ENCODE measurements at places on chromosomes 1 and 21.
A peak's percentile ranks its signal among the peaks of the same experiment; 100 is the strongest.

DNA sequence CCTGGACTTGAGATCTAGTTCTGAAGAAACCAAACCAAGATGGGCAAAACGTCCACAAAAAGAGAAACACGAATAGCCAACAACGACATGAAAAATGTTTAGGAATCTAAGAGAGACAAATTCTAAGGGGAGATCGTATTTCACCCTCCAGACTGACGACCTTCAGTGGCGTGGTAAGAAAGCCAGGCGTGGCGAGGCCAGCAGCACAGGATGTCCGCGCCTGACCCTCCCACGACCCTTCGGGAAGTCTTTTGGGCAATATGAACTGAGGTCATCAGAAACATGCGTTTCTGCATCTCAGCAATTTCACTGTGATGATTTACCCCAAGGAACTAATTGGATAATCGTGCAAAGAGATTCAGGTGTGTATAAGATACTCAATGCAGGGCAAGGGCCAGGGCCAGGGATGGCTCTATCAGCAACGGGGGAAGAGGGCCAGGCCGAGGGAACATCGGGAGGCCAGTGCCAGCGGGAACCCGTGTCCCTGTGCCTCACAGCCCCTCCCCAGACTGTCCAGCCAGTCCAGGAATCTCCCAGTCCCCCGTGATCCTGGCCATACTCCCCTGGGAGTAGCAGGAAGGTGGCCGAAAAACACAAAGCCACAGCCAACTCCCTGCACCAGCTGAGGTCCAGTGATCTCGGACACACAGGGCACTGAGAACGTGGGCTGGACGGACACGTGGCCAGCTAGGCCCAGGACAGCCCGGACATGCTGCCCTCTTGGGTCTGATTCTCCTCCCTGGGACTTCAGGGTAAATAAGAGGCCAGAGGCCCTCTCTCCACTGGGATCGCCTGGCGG lies 53.6 kb upstream of the ADARB1 start:
- DNase-seq, result no peak

DNA sequence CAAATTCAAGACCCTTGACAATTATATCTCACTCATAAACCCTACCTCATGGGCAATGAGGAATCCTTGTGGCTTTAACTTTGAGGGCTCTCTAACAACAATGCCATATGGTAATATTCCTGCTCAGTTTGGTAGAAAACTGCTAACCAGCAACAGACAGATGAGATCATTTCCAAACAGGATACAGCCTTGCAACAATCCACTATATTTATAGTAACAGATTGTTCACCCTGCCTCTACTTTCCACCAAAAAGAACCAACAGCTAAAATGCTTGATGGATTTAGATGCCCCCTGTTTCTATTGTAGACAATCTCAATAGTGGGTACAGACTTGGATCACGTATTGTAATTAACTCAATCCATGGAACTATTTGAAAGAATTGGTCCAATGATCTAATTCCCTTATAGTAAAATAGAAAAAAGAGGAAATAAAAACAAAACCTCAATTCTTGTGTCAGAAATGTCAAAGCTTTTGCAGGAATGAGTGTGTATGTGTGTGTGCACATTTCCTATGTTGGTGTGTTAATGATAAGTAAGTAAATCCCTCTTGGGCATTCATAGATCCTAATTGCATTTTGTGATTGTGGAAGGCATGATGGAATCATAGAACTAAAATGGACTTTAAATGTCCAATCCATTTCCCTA lies 100.0 kb upstream of the EDEM3 start:
- no peak for DNase-seq

- no peak for DNase-seq
These were observed 25.0 kb downstream of the PRDX6 start for GRCh38 chr1:173502104-173502503.

- DNase-seq, result no peak
These were observed 3.0 kb upstream of the PPIE start for GRCh38 chr1:39735731-39736130.

DNA sequence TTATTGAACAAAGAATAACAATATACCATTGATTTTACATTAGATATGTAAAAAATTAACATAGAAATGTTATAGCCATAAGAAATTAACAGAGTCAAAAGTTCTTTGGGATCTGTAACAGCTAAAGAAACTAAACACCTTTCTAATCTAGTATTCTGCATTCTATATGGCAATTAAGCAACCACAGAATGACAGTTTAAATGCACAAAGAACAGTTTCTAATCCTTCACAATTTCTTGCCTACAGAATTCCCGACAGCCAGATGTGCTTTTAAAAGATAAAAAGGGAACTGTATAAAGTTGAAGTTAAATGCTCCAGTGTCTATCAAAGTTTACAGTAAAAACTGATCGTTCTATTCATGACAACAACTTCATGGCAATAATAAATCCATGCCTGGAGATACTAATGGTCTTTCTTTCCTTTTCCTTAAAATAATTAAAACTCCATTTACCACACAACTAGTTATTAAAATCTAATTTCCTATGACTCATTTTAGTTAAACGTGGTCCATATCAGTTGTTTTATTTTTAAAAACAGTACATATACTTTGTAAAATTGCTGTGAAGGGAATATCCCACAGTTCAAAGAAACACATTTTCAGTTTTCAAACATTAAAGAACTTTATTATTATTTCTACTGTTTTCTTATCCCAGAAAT lies 110.2 kb downstream of the EIF4G3 start:
- no peak for DNase-seq

- peak; percentile 59 for DNase-seq
These were observed 684 bp downstream of the SLC2A1 start for GRCh38 chr1:42957880-42958487.

GRCh38 chr1:37498872-37499617 lies 15.5 kb downstream of the MEAF6 start:
- no peak for DNase-seq

- DNase-seq, result no peak
These were observed 64.2 kb downstream of the VPS13D start for GRCh38 chr1:12294076-12294475.

- peak; percentile 55 for DNase-seq
These were observed 25.0 kb downstream of the RLF start for GRCh38 chr1:40185951-40186864.

- DNase-seq, result no peak
These were observed 11.6 kb downstream of the ENO1 start for GRCh38 chr1:8866792-8867415.

All from CD4-positive, CD25-positive, alpha-beta regulatory T cell (primary cell).